Stimulated activated CD4-positive, alpha-beta T cell treated with anti-CD3 and anti-CD28 coated beads, TNF-alpha, amount 100 ng/mL, for 48 hours (primary cell): ENCODE measurements at places on chromosomes 1 and 21.
A peak's percentile ranks its signal among the peaks of the same experiment; 100 is the strongest.

DNA sequence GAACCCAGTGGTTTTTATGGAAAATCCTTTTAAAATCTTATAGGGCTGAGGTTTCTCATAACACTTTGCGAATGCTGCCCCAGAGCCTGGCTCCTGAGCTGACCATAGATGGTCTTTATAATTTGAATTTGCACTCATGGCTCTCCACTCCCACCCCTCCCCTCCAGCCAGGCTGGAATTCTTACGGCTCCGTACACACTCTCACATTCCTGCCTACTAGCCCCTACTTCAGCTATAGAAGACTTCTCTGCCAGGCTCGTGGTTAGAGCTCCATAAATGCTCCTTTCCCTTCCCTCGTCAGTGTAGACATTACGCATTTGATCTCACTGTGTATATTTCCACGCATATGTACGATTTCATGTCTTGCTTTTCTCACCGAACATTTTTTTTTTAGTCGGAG is 5.4 kb upstream of the HSPG2 start:
- no peak for DNase-seq

DNA sequence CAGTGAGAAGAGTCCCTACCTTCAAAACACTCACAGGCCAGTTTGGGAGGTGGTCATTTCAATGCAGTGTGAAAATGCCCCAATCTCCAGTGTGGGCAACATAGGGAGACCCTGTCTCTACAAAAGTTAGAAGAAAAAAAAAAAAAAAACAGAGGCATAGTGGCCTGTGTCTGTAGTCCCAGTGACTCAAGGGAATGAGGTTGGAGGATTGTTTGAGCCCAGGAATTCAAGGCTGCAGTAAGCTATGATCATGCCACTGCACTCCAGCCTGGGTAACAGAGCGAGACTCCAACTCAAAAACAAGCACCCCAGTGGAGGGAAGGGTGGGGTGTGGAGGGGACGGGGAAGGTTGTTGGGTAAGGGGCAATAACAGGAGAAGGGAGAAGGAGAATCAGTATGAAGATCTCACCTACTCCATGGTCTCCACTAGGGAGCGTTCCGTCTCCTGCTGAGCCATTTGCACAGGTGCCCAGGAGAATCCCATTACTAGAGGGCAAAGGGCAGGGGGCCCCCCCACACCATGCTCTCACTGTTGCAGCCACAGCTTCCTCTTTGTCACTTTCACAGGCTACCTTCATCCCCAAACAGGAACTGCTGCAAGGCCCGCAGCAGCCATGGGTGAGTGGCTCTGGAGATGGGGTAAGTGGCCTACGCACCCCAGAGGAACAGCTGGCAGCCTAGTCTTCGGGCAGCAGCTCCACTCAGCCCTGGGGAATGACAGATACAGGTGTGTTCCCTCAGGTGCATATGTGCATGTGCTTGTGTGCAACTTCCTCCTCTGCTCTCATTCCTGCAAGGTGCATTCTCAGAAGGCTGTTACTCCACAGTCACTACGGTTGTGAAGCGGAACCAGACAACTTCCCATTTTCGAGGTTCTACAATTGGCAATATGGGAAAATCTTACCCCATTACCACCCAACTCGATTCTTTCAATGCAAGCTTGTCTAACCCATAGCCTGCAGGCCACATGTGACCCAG is 87.9 kb upstream of the LYST start:
- DNase-seq, result peak; percentile 14

DNA sequence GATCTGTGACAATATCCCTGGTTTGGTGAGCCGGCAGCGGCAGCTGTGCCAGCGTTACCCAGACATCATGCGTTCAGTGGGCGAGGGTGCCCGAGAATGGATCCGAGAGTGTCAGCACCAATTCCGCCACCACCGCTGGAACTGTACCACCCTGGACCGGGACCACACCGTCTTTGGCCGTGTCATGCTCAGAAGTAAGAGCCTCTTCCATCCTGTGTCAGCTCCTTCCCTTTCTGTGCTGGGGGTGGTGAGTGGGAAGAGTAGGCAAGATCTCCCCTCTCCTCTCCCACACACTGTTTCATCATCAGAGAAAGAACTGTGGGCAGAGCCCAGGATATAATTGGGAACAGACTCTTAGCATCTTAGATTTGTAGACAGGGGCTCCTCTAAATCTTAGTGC is 6.1 kb downstream of the WNT2B start:
- DNase-seq, result no peak

DNA sequence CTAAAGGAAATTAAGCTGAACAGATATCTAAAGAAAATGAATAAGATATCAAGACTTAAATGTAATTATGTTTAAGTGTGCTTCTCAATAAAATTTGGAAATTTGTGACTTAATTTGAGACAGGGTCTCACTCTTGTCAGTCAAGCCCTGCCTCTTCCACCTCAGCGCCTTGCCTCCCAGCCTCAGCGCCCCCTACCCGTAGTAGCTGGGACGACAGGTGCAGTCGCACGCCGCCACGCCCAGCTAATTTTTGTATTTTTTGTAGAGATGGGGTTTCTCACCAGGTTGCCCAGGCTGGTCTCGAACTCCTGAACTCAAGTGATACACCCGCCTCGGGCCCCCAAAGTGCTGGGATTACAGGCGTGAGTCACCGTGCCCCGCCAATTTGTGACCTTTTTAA is 117.0 kb downstream of the CLEC20A start:
- DNase-seq, result no peak

DNA sequence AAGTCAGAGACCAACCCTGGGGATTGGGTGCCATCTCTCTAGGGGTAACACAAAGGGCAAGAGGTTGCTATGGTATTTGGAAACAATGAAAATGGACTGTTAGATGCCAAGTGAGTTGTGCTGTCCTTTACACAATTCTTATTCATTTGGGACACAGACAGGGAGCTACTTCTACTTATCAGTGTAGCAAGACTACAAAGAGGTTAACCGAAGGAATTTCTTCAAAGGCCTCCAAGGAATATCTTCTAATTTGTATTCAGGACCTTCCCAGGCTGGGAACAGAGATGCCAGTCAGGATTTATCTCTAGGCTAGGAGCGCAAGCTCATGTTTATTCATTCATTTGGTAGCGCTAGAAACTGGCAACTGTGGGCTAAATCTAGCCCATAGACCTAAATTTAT is 2.6 kb downstream of the NAXE start:
- no peak for DNase-seq

DNA sequence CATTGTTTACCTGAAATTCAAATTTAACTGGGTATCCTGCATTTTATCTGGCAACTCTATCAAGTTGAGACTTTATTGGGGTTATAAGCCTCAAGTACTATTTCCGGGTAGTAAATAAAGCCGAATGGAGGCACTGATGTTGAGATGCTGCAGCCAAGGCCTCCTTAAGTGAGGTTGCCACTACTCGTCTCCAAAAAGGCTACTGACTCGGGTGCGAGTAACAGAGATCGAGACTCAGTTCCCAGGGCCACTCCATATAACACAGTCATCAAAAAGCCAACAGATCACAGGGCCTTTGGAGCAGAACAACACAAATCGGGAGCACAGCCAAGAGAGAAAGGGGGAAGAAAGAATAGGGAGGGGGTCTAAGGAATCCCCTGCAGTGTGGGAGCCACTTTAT is 524 bp downstream of the COPA start:
- DNase-seq, result no peak

DNA sequence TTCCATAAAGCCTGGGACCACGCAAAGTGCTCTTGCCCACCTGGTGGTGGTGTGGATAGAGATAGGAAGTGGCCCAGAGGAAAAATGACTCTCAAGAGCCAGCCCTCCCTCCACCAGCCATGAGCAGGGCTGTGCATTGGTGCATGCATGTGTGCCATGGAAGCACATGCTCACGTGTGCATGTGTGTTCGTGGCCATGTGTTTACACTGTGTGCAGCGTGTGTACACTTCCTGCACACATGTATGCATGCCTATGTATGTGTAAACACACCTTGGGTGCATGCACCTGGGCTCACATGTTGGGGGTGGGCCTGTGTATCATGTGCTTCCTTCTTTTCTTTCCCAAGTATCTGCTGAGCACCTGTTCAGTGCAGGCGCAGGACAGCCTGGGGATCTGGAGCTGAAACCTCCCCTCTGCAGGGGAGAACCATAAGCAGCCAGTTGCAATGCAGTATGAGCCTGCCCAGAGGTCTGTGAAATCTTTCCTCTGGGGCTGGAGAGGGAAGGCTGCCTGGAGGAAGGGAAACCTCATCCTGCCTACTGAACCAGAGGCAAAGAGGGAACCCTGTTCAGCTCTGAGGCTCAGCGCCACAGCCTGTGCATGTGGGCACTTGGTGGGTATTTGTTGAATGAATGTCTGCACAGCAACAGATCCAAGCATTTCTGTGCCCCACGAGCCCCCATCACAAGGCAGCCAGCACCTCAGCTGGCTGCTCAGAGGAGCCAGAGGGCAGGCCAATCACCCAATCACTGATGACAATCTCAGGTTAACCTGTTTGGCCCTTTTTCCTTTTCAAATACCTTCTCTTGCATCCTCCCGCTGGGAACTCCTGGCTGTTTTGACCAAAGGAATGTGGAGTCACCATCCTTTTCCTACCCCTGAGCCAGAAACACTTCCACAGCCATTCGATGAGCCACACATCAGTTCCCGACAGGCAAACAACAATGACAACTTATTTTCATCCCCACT is 327.0 kb downstream of the NPHP4 start:
- DNase-seq, result no peak

- DNase-seq, result no peak
Measured at GRCh38 chr1:164796916-164797315, 237.9 kb downstream of the PBX1 start.

DNA sequence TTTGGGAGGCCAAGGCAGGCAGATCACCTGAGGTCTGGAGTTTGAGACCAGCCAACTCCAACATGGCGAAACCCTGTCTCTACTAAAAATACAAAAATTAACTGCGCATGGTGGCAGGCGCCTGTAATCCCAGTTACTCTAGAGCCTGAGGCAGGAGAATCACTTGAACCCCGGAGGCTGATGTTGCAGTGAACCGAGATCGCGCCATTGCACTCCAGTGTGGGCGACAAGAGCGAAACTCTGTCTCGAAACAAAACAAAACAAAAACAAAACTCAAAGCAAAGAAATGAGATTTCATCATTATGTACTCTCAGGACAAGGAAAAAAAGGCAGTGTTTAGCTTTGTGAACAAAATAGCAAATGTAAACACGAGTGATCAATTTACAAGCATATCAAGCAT is 61.0 kb downstream of the LAMC2 start:
- no peak for DNase-seq

DNA sequence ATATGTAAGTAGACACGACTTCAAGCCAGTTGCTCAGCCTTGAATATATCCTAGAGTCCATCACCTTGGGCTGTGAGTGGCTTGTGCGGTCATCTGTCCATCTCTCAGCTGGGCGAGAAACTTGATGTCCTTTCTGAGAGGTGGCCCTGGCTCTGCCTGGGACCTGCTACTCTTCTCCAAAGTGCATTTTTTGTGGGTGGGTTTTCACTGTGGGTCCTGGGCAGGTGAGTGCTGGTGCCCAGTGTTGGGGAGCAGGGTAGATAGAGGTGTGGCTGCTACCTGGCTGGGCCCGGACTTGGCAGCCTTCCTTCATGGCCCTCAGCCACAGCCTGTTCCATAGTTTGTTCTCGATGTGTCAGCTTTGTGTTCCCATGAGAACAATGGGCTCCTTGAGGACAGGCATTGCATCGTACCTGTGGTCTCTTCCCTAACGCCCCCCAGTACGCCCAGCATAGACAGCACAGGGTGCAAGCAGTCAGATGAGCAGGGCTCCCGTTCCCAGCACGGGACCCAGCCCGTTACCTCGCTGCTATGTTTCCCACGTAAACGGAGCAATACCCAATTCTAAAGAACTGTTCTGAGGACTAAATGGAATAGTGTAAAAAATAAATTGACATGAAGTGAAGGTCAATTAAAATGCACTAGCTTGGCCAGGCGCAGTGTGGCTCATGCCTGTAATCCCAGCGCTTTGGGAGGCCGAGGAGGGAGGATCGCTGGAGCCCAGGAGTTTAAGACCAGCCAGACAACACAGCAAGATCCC is 877 bp upstream of the SLX9 start:
- DNase-seq, result no peak

DNA sequence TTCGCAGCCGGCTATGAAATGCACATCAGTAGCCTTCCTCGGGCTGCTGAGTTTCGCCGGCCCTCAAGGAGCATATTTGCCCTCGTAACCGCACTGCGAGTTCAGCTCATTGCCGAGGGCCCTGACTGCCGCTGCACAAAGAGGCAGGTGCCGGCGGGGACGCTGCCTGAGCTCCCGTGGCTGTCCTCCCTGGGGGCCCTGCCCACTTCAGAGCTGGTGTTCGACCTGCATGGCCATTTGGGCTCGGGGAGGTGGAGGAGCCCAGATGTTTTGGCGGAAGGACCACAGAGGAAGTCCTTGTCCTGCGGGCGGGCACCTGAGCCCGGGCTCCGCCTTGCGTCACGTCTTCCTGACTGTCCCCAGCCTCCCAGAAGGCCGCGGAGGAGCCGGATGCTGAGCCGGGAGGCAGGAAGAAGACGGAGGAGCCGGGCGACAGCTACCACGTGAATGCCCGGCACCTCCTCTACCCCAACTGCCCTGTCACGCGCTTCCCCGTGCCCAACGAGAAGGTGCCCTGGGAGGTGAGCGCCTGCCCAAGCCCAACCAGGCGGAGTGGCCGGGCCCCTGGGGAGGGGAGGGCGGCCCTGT is 29.9 kb upstream of the LRRC3 start:
- no peak for DNase-seq

DNA sequence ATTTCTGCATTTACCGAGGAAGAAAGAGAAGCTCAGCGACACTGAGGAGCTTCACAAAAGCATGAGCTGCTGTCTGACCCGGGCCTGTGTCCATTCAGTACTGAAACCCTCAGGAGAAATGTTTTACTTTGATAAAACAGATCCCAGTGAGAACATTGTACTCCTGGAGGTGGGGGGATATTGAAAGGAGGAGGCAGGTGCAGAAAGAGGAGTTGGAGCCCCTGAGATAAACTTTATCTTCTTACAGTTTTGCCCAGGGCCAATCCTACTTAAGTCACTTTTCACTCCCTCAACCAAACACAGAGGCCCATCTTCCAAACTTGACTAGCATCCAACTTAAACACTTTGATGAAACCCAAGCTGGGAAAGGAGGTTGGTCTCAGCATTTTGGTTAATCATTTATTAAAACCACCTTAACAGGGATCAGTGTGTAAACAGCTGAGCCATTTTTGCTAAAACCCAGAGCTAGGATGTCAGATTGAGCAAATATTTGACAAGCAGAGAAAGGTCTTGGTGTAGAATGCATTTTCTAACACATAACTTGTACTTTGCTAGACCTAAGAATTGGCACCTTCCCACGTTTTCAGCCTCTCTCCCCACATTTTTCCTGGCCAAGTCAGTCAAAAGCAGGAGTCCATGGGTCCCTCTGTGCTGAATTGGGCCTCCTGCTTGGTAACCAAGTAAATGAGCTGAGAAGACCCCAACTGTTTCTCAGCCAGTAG is 32.5 kb upstream of the SARS1 start:
- DNase-seq, result no peak

DNA sequence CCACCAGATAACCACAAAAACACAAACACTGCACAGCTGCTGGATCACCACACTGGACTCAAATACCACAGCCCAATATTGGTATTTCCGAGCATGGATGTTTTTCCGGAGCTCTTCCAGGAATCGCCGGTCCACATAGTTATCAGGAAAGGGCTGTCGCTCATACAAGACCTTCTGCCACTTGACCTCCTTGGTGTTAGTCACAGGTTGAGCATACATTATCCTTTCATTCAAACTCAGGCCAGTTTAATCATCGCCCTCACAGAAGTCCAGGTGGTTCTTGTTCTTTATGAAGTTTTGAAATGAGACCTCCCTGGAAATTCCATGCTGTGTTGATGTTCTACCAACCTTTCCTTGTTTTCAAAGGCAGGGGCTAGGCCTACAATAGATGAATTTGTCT is 1.5 kb downstream of the PIGC start:
- no peak for DNase-seq
